ENCODE measurements at places on chromosomes 12 and 14.

DNA sequence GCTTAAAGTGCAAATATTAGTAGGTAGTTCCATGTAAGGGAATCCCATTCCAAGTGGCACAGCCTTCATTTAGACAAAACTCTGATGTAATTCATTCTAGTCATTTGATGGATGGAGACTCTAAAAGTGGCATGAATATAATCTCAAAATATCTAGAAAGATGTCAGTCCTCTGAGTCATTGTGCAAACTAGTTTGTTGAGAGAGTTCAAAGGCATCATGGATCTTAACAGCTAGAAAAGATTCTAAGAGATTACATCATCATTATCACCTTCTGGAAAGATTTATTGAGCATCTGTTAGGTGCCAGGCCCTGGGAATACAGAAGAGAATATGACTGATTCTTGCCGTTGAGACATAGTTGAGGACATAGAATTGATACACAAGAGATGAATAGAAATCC lies 30.7 kb downstream of the CRADD start:
- DNase-seq = no peak

- DNase-seq = no peak
These were observed 184.3 kb upstream of the USP15 start for GRCh38 chr12:62075870-62076269.

DNA sequence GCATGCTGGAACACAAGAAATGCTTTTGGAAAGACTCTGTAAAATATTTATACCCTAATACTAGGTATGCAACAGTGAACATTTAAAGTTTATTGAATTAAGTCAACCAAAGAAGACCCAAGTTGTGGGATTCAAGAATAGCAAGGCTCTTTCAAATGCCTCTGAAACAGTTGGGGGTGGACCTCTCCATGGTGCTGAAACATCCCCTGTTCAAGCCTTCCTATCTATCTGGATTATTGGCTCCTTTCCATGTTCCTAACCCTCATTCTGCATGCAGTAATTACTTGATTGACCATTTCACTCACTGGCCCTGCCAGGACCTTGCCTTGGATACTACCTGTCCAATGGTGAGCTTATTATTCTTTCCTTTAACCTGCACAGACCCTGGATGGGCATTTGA lies 349.7 kb downstream of the NRXN3 start:
- no peak for DNase-seq

GRCh38 chr14:95237121-95237957 lies 80.0 kb upstream of the DICER1 start:
- no peak for DNase-seq

- no peak for DNase-seq
These were observed 88.4 kb upstream of the DYNC1H1 start for GRCh38 chr14:101875727-101876554.

GRCh38 chr12:118271183-118271582 lies 101.5 kb downstream of the TAOK3 start:
- DNase-seq = no peak

DNA sequence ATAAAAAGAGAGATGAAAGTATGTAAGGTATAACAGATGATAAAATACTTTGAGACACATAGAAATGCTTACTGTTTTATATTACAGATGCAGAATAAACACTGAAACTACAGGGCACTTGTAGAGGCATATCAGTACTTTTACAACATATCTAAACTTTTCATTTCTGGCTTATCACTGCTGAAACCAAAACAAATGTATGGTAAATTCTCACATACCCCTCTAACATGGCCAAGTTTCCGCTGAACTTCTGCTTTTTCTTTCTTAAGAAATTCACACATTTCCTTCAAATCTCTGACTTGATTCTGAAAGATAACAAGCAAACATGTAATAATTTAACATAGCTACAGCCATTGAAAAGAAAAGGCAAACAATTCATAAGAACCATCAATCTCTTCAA lies 33.3 kb upstream of the C12orf50 start:
- DNase-seq = no peak

- DNase-seq = no peak
These were observed 165.6 kb downstream of the SUDS3 start for GRCh38 chr12:118541934-118542333.

GRCh38 chr12:67826946-67827720 lies 162.1 kb upstream of the IFNG-AS1 start:
- DNase-seq = no peak

- DNase-seq = no peak
These were observed 73.8 kb downstream of the TRAFD1 start for GRCh38 chr12:112199136-112199535.

DNA sequence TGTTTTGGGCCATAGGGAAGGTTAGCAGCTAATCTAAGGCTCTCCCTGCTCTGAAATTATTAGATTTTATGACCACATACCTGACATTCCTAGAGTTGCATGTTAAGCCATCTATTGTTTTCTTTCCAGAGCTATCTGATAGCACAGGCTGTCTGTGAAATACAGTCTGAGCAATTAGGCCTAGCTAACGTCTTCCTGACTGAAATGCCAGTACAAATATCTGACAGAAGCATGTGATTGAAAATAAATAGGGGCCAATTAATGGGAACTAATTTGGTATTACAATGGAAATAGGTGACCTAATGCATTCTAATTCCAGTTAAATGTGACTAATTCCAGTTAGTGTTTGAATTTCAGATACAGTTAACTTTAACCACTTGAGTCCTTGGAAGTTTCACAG lies 115.2 kb downstream of the C12orf75 start:
- no peak for DNase-seq

- no peak for DNase-seq
These were observed 71.2 kb downstream of the LGMN start for GRCh38 chr14:92677087-92677668.

DNA sequence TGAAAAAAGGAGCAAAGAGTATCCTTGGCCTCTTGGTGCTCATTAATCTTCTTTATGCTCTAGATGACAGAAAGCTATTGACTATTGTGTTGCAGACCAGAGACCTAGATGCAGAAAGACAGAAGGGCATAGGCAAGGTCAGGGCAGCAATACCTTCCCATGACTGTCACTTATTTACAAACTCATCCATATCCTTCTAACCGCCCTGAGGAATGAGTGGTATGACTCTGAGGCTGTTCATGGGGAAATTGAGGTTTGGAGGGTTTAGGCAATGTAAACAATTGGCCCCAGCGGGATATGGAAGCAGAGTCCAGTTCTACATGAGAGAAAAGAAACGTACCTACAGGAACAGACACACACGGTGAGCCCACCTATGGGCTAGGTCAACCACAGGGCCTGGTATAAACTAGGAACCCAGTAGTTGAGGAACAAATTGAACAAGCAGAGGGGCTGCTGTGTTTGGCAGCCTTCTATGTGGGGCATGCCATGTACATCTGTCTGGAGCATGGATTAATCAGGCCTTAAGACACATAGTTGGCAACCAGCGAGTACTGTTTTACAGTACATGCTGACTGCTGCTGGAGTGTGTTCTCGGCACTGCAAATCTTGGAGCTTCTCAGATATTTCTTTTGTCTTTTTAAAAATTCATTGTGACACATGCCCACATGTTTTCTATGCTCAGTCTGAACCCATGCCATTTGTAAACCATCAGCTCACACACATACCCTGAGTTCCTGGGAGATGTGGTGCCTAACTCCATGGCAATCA lies 159.7 kb upstream of the NTF3 start:
- DNase-seq = no peak

DNA sequence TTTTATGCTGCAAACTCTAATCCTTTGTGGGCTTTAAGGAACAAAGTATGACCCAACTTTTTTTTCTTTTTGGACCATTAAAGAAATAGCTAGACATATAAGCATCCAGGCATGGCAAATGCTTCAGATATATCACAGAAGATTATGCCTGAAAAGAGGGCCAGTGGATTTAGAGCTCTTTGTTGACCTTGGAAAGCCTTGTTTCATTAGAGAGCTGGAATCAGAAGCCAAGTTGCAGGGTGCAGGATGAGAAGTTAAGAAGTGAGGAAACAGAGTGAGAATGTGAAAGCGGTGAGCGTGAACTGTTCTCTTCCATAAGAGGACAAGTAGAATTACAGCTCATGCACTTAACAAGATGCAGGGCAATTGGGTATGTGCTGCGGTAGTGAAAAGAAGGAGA lies 373.7 kb downstream of the SYT1 start:
- no peak for DNase-seq

DNA sequence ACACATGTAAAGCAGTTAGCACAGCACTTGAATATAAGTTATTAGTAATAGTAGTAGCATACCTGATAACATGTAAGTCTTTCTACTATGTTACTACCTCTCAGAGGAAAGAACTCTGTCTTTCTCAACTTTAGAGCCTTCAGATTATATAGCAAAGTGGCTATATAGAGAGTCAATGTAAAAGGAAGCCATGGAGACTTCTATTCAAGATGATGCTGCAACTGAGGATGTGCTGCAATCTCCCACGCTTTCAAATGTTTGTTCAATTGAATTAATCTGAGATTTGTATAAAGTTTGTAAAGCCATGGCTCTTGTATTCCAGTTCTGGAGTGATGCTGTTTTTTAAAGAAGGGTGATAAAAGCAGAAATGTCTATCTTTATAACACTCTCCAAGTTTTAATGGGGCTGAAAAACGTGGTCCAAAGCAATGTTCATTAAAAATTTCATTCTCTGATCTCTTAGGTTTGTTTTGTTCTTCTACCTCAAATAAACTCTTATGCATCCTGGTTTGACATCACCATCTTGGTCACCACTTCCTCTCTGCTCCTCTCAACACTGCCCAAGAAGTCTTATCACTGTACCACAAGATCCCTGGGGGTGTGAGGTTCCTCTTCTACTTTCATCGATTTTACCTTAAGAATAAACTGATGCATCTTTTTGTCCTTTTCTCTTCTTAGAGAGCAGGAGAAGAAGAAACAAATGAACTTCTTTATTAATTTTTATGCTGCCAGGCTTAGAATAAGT lies 40.6 kb downstream of the C12orf42 start:
- DNase-seq = no peak

DNA sequence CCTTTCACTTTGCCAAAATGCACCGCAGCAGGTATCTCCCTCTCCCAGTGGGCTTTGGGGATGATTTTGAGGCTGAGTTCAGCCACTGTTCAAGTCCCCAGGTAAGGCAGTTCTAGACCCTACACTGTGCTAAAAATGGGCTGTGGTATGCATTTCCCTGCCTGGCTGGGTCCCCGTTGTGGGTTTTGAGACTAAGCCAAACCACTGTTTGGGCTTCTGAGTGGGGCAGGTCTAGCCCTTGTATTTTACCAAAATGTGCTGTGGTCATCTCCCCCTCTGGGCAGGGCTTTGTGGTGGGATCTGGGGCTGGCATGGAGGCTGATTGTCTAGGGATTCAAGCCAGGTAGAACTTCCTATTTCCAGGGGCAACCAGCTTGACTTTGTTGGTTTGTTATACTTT lies 13.6 kb upstream of the OR4Q3 start:
- no peak for DNase-seq

DNA sequence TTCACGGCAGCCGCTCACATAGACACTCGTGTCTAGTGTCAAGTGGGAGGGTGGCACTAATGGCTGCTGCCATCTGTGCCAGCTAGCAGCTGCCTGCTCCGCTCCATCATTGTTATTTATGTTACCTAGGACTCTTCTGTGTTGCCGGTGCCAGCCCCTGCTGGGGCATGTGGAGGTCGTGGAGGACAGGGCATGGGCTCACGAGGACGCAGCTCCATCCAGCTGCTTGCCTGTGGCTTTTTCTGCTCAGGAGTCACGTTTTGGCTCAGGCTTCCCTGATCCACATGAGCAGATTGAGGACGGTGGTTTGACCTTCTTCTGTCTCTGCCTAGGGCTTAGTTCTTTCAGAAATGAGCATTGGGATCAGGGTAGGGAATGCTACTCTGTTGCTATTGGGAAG lies 31.2 kb downstream of the TPCN1 start:
- DNase-seq = no peak

GRCh38 chr14:68676511-68676943 lies 116.3 kb downstream of the ZFP36L1 start:
- no peak for DNase-seq

GRCh38 chr14:44814196-44814595 lies 147.6 kb downstream of the KLHL28 start:
- DNase-seq = no peak

DNA sequence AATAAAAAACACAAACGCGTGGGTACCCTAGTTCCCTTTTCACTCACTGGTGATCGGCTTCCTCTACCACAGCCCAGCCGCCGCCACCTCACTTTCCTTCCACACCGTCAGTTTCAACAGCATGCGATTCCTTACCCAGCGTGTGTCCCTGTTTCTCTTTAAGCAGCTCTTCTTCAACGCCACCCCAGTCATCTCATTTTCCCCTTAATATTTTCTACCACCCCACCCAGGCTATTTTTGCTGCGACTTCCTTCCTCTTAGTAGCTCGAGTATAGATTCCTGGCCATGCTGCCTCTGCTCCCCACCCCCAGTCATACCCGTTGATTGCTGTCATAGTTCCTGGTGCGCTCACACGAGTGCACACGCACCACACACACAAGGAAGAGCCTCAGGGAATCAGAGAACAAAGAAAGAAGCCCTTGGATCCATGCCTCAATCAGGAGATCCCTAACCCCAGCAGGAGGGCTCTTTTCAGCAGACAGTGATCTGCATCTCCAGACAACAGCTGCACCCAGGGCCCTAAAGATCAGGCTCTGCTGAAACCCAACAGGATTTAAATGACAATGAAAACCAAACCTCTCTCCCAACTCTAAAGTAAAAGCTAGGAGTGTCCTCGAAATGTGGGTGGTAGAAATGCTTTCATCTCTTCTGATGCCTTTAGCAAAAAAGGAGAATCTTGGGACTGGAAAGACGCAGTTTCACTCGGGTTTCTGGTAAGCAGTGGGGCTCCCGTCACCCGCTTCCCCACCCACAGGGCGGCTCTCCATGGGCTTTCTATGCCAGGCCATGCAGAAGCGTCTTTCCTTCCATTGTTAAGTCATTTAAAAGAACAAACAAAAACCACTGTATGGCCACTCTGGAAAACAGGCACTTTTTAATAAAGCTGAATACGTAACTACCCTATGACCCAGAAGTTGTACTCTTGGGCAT lies 23.8 kb downstream of the VPS37B start:
- DNase-seq = no peak

DNA sequence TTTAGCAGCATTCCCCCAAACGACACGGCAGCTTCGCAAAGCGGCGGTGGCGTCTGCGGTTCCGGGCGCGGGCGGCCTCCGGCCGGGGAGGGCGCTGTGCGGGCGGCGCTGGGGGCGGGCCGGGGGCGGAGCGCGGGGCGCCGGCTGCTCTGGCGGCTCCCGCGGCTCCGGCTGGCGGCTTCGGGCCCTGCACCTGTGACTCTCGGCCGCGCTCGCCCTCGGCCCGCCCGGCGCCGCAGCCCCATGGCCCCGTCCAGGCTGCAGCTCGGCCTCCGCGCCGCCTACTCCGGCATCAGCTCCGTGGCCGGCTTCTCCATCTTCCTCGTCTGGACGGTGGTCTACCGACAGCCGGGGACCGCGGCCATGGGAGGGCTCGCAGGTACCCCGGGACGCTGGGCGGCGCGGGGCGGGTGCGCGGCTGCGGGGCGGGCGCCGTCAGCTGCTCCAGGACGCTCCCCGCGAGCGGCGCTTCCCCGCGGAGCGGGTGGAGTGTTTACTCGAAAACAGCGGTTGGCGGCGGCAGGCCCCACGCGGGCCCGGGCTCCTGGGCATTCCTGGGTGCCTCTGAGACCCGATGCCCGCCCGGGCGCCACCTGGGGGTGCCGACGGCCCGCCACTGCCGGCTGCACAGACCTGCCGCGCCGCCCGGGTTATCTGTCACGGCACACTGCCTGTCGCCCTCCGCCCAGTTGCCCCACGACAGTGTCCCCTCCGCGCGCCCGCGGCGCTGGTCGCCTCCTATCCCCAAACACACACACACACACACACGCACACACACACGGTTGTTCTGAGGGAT lies at the start of gene SLC48A1:
SLC48A1 (plus strand) TSS at position 177 of the 796 bp plus-strand sequence; CDS start at position 244, 67 bp downstream.
- peak; percentile 52 for DNase-seq

GRCh38 chr12:52600475-52600874 lies 788 bp downstream of the KRT72 start:
- no peak for DNase-seq

- no peak for DNase-seq
These were observed 41.9 kb upstream of the MMP17 start for GRCh38 chr12:131786331-131786730.

Measured in T-helper 22 cell (primary cell).